ENCODE measurements at places on chromosomes 4 and X.

GRCh38 chr4:71389149-71389827 lies 50.5 kb downstream of the SLC4A4 start:
- DNase-seq: no peak

- no peak for DNase-seq
These were observed 39.1 kb upstream of the CDKN2AIP start for GRCh38 chr4:183405303-183405702.

DNA sequence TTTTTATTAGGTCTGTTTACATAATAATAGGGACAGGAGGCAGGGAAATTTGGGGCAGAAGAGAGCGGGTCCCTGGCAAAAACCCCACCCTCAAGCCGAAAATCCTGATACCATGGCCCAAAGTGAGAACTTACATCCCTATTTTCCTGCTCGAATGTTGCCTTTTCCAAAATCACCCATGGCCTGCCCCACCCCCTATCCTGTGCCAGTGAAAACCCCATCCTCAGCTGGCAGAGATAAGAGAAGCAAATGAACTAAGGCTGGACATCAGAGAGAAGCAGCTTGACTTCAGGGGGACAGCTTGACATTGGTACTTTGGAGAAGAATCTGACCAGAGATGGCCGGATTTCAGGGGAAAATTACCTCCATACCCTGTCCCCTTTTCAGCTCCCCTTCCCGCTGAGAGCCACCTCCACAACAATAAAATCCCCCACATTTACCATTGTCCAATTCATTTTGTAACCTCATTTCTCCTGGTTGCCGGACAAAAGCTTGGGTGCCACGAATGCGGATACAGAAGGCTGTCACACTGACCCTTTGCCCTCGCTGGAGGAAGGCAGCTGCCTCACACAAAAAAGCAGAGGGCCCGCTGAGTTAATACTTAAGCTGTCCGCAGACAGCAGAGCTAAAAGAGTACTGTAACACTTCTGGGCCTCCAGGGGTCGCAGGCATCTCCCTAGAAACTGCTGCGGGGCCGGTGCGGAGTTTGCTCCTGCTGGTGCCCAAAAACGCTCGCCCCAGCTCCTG lies 196.2 kb downstream of the SNCA start:
- DNase-seq: no peak

DNA sequence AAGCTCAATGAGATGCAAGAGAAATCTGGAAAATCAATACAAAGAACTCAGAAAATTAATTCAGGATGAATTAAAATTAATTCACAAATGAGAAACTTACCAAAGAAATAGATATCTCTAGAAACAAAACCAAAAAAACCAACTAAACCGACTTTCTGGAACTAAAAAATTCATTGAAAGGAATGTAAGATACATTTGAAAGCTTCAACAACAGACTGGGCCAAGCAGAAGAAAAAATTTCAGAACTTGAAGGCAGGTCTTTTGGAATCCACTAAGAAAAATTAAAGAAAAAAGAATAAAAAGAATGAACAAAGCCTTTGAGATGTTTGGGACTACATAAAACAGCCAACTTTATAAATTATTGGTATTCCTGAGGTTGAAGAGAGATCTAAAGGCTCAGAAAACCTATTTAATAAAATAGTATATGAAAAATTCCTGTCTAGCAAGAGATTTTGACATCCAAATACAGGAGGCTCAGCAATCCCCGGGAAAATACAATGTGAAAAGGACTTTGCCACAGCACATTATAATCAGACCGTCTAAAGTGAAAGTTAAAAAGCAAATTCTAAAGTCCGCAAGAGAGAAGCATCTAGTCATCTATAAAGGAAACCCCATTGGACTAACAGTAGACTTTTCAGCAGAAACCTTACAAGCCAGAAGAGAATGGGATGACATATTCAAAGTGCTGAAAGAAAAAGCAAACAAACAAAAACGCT lies 44.2 kb downstream of the NAT8L start:
- DNase-seq: no peak

DNA sequence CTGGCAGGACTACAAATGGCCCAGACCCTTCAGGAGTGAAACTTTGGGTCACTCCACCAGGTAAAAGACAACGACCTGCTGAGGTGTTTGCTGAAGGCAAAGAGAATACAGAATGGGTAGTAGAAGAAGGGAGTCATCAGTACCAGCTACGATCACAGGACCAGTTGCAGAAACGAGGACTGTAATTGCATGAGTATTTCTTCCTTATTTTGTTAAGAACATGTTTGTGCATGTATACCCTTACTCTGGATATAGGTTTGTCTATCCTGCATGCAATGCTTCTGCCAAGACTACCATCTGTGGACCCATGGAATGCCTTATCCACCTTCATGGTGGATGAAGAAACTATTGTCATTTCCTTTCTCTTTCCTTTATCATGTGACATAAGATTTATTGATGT lies 48.1 kb upstream of the BCLAF3 start:
- DNase-seq: no peak

DNA sequence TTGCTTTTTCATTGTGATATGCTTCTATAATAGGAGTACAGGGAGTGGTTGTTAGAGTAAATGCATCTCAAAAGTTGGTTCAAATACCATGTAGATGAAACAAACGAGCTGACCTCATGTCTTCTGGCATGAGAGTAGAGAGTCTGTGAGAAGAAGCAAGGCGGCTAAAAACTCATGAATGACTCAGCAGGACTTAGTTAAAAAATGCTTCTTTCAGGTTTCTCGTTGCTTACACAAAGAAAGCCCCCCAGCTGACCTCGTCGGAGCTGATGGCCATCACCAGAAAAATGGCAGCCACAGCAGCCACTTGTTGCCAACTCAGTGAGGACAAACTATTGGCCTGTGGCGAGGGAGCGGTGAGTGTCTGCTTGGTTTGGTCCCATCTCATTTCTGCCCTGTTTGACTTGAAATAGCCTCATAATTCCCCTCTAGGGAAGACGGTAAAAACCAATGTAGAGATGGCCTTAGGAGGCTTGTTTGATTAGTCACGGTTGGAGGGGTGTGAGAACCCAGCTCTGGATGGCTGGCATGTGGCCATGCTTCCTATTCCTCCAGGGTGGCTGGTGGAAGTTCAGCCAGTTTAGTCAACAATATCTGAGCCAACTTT lies 14.5 kb downstream of the AFP start:
- DNase-seq: peak; percentile 63

DNA sequence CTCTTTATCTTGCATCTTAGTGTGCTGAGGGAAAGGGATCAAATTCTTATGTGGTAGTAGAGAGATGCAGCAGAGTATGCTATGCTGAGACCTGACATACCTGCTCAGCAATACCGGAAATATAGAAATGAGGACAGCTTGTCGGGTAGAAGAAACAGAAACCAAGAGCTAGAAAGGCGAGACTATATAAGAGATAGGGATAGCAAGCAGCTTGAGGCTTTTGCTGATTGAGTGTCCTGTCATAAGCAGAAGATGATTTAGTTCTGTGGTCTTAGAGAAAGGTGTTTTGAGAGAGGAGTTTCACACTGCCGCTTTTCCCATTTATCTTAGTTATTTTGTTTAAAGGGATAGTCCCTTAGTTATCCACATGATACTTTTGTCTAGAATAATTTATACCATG lies 31.7 kb downstream of the USP9X start:
- no peak for DNase-seq

- no peak for DNase-seq
These were observed 80.4 kb upstream of the GPC4 start for GRCh38 chrX:133495464-133496391.

- DNase-seq: no peak
These were observed 137.8 kb downstream of the ANTXR2 start for GRCh38 chr4:79935274-79935673.

- no peak for DNase-seq
These were observed 5.7 kb downstream of the TCEANC start for GRCh38 chrX:13658602-13659001.

- DNase-seq: no peak
These were observed 602.0 kb upstream of the CPEB2 start for GRCh38 chr4:14400307-14400706.

GRCh38 chrX:119398974-119399771 lies at the start of gene SLC25A43:
Gene SLC25A43, plus strand, starts transcription at chrX:119399336. Its CDS starts 68 bp downstream, at chrX:119399404.
- no peak for DNase-seq

DNA sequence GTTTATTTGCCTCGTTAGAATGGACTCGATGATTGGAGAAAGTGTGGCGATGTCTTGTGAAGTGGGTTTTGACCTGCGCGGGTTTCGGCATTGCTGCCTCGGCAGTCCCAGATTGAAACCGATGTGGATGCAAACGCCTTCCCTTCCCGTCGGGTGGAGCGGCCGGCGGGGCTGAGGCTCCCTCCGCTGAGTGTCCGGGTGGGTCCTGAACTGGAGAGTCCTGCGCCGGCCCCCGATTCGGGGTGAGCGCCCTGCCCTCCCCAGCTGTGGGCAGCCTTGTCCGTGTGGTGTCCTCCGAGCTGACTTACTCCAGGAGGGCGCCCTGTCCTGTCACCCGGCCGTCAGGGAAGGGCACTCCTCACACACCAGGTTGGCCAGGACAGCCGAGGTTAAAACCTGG lies 75.3 kb upstream of the PSAPL1 start:
- DNase-seq: no peak

DNA sequence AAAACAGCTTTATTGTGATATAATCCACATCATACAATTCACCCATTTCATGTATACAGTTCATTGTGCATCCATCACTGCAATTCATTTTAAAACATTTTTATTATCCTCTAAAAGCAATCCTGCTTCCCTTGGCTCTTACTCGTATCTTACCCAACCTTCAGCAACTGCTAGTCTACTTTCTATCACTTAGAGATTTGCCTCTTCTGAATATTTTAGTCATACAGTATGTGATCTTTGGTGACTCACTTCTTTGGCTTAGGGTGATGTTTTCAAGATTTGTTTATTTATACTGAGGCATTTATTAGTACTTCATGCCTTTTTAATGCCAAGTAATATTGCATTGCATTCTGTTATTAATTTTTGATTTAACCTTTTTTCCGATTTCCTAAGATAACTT lies 15.0 kb upstream of the MSMO1 start:
- DNase-seq: no peak

DNA sequence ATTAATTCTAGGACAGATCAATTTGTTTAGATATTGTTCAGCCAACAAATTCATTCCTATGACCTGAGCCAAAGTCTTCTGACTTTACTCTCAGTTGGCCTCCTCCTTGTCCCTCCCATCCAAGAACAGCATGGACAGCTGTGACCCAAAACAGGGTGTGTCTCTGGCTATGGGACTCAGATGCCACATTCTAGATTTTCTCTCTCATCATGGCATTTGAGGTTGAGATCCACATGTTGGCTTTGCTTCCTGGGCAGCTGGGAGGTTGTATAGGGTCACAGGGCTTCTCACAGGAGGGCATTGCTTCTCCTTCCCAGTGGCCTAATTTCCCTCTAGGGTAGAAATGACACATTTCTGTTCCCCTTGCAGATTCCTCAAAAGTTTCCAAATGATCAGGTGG lies 22.6 kb upstream of the EGF start:
- no peak for DNase-seq

- DNase-seq: no peak
These were observed 141.6 kb upstream of the AADAT start for GRCh38 chr4:170231377-170231776.

DNA sequence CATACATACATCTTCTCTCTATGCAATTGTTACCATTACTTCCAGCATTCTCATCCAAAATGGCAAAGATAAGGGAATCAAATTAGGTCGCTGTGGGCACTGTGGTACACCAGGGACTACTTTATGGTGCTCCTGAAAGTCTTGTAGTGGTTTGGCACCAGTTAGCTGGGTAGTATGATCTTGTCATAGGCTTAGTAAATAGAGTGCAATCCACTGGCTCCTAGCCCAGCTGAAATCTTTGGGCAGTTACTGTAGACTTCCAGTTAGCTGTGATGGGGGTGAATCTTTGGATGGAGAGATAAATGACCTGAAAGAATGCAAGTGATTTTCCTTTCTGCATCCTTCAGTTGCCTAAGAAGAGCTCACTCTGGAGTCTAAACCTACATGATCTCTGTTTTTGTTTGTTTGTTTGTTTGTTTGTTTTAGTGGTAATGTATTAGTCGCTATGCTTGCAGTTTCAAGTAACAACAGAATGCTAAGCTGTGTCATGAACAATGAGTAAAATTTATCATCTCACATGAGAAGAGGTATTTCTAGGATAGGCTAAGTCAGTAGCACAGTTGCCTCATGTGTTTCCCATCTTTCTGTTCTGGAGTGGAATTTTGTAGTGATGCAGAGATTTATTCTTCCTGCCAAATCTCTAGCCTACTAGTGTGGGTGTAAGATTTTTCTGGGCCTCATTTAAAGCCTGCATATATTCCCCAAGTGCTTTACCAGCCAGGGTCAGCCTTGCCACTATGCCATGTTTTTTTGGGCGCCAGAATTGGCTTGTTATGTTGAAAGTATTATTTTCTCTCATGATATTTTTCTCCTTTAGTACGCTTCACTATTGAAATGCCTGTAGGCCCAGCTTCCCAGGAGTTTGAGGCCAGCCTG lies 24.2 kb downstream of the HERC3 start:
- no peak for DNase-seq

DNA sequence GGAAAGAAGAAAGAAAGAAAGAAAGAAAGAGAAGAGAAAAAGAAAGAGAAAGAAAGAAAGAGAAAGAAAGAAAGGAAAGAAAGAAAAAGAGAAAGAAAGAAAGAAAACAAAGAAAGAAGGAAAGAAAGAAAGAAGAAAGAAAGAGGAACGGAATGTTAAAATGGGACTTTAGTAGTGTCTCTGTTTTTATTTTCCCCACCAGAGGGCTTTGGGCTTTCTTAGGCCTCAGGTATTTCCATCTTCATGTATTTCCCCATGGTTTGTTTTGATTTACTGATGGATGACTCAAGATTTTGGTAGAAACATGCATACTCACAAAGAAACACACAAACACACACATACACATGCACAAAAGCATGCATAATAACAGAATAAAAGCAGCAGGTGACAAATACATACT lies 181.2 kb downstream of the AFF2 start:
- DNase-seq: no peak

GRCh38 chr4:3701736-3702560 lies 64.2 kb upstream of the ADRA2C start:
- no peak for DNase-seq

- DNase-seq: no peak
These were observed 43.5 kb downstream of the RCHY1 start for GRCh38 chr4:75470738-75471137.

- no peak for DNase-seq
These were observed 1.9 kb downstream of the ARHGAP10 start for GRCh38 chr4:147733716-147734344.

- no peak for DNase-seq
These were observed 155.7 kb downstream of the SLC4A4 start for GRCh38 chr4:71494539-71494938.

DNA sequence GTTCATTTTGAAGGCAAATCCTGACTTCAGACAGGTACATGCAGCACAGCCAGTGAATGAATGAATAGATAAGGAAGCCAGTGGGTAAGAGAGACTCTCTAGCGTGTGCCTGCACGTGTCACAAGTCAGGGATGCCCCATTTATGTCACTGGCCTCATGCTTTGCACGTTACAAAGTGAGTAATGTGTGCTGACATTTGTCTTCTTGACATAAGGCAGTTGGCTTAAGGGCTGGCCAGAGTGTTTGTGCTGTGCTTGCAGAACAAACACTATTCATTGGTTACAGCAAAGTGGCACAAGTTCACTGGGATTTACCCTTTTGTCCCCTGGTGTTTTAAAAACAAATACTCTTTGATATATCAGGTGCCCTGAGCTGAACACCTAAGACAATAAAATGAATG lies 55.9 kb downstream of the CRMP1 start:
- peak; percentile 14 for DNase-seq

All from NCI-H2029 (cell line).